ENCODE measurements at places on chromosomes 12 and 14.

DNA sequence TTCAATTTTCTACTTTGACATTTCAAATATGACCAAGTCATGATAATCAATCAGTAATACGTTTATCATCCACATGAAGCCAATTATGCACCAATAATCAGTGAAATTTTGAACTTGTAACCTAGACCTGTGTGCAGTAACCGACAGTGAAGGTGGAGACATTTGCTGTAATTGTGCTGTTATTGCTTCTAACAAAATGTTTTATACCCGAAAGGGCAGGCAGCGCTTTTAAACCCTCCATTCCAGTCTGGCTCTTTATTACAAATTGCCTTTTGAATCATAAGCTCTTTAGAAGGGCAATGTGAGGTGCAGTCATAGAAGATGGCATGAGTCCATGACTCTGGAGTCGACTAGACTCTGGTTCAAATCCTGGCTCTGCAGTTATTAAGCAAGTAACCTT is 135.7 kb downstream of the GXYLT1 start:
- no peaks in the 10 kb centered on the region for H3K27me3 ChIP-seq
- H3K27ac ChIP-seq = no peak overlapping the region
- H3K4me3 ChIP-seq = no peak overlapping the region
- no peaks in the 10 kb centered on the region for H3K36me3 ChIP-seq

DNA sequence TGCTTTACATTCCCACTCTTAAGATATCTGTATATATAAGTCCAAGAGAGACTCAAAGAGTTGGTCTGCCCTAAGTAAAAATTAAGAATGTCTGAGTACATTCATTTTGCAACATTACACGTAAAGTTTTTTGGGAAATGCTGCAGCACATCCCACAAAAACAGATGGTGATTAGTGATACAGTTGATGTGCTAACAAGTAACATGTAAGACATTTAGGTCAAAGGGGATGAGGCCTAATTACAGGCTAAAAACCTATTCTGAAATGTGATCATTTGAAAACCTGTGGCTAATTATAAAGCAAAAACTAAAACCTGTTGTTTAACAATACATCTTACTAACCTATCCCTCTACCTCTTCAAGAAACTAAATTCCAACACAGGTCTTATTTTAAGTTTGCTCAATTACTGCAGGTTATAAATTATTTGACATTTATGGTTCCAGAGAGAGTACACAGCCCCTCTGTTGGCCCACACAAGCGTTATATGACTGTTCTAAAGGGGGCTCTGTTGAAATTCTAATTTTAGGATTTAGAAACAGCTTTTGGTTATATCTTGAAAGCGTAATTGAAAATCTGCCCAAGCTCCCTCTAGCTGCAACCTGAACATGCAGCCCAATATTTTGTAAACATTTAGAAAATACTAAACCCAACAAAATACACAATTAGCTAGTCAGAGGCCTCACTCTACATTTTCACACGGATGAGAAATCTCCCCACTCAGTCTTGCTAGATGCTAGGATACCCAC is 42.9 kb downstream of the BRAP start:
- H3K4me3 ChIP-seq = no peak overlapping the region
- no peaks in the 10 kb centered on the region for H3K27me3 ChIP-seq
- H3K27ac ChIP-seq = no peak overlapping the region
- H3K36me3 ChIP-seq = peaks cover 31% of the 10 kb centered on the region

DNA sequence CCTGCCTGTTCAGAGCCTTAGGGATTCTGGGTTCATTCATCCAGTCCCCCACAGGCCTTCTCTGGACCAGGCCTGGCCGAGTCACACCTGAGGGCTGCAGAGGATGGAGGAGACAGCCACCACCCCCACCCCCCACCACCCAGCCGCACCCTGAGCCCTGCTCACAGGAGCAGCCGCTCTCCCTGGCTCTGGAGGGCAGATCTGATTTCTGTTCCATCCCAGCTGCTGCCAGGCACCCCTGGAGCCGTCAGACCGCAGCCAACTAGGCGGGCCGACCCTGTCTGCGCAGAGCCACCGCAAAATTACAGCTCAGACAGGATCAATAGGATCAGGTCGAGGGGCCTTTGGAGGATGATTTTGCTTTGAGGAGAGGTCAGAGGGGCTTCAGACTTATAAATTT is 154.6 kb upstream of the MYL2 start:
- H3K27me3 ChIP-seq = no peaks in the 10 kb centered on the region
- DNase-seq = no peak
- no peak overlapping the region for H3K27ac ChIP-seq
- no peak overlapping the region for H3K4me3 ChIP-seq
- H3K36me3 ChIP-seq = no peaks in the 10 kb centered on the region

DNA sequence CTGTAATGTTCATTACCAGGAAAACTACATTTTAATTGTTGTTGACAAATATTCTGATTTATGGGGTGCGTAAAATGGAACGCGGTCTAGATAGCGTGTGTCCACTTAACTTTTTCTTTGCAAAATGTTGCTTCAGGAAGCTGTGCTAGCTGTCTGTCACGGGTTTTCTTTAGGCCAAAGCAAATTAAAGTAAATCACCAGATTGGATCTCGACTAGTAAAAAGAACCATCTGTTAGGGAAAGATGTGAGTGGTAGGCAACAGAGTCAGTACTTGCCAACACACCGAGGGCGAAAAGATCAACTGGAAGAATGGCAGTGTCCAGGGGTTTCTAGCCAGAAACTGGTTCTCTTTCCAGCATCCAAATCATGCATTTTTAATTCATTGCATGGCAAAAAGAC is 404.9 kb upstream of the TMPO start:
- H3K36me3 ChIP-seq = no peaks in the 10 kb centered on the region
- DNase-seq = peak; percentile 43
- H3K27ac ChIP-seq = no peak overlapping the region
- no peaks in the 10 kb centered on the region for H3K4me1 ChIP-seq

All from kidney (tissue), 22 donors.